Left cardiac atrium (tissue), 4 donors: ENCODE measurements at places on chromosomes 3 and 15. TPM values are rescaled to one million over a fixed set of nuclear protein-coding genes. Genes with fewer than 3 reads are reported as not detected.
A peak's percentile ranks its signal among the peaks of the same experiment; 100 is the strongest.

The RTP4 gene
- 2.1 TPM for total RNA-seq

The CHRNA5 gene
- total RNA-seq = 2.6 TPM

GRCh38 chr3:4888913-4889846 is 90.1 kb upstream of the BHLHE40 start:
- DNase-seq = no peak

DNA sequence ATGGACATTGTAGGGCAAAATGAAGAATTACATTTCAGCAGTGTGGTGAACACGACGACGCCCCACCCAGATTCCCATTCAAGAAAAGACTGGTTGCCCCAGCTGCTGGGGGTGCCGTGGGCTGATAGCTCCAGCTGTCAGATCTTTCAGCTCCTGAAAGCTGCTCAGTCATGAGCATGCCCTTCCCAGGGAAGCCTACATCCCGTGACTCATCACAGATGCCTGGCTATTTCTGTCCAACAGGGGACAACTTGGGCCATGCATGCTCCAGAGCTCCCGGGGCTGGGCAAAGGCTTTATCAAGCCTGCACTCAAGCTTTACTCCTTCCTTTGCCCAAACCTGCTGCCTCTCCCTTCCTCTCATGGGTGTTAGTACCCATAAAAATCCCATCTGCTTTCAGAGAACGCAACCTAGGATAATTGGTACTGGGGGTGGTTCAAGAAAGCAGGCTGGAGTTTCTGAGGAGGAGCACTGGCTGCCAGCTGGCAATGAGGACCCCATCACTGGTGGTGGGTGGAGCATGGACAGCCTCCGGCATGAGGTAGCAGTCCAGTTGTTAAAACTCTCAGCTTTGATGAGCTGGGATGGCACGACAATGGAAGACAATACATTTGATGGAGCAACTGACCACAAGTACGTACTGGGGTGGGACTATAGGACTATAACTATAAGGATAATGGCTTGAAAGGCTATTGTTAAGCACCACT is 16.4 kb upstream of the ST8SIA2 start:
- peak; percentile 29 for DNase-seq

DNA sequence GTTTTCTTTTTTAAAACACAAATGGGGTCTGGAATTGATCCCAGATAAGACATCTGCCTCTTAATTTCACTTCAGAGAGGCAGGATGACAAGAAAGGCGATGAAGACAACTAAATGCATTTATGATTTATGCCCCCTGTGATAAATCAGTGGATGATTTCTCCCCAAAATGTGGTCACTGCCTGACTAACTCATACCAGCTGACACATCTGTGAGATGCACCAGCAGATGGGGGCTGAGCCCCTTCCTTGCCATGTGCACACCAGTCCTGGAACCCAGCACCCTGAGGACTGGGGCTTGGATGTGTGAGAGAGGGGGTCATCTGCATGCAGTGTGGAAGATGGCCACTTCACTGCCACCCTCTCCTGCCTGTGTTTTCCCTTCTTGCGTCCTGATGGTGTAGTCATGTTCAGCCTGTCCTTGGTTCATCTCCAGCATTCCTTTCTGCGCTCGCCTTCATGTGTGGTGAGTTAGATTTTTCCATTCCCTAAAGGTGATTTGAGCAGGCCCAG is 264.3 kb downstream of the LRTM1 start:
- DNase-seq = no peak

- no peak for DNase-seq
Observed at GRCh38 chr3:155420406-155420805, 126.9 kb upstream of the STRIT1 start.

GRCh38 chr3:140052771-140053702 is 118.1 kb downstream of the CLSTN2 start:
- no peak for DNase-seq

GRCh38 chr15:67201136-67201535 is 53.3 kb downstream of the AAGAB start:
- DNase-seq = no peak

DNA sequence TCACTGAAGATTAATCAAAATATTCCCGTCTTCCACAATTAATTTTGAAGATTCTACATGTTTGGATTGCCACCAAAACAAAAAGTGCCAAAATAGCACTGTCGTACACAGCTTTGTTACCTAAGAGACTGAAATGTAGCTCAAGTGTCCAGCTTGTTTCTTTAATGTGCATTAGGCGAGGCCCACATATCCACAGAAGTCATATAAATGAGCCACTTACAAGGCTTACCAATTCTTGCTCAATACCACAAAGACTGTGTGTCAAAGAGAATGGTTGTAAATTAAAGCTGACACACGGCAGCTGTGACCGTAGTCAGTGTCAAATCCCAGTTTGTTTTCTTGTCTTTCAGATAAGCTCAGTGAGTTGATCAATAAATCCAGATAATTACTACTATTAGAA is 639.4 kb upstream of the TBL1XR1 start:
- DNase-seq = no peak
